B cell (primary cell): ENCODE measurements at places on chromosomes 11 and 22. TPM values are rescaled to one million over a fixed set of nuclear protein-coding genes. Genes with fewer than 3 reads are reported as not detected.

The OSBP2 gene
- total RNA-seq = 1.0 and 1.6 TPM in 2 replicates

The SSTR3 gene
- 0.24 and 0.64 TPM in 2 replicates for total RNA-seq

The C22orf42 gene
- not detected in 2 replicates for total RNA-seq

The SMC1B gene
- 0.07 TPM in 1 of 2 replicates, not detected in the other for total RNA-seq

The RFPL3 gene
- not detected in 2 replicates for total RNA-seq

The VPREB1 gene
- total RNA-seq = not detected in 2 replicates

The PANX3 gene
- not detected in 2 replicates for total RNA-seq

The CDC42EP1 gene
- not detected in 2 replicates for total RNA-seq

The ZNF215 gene
- 2.0 and 2.8 TPM in 2 replicates for total RNA-seq
